ENCODE measurements at places on chromosomes 11 and 22. TPM values are rescaled to one million over a fixed set of nuclear protein-coding genes. Genes with fewer than 3 reads are reported as not detected.

DNA sequence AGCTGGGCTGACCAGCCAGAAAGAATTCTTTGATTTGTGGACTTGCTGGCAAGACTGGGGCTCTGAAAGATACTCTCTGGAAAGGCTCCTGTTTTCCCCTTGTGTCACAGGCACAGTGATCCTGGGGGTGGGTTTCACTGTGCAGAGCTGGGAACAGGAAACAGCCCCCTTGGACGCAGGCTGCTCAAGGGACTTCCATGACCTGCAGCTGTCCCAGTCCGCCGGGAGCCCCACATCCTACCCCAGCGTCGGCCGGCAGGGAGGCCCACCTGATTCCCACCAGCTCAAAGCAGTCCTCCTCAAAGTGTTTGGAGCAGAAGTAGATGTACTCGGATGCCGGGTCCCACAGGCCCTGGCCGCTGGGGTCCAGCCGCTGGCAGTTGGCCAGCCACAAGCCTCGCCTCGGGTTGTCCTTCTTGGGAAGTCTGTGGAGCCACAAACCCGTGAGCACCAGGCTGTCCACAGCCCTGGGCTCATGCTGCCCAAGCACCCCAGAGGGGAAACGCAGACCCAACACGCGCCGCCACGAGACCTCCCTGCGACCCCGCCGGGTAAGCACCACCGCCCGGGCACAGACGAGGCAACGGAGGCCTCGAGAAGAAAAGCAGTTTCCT, 824 bp downstream of the THAP7 start:
- DNase-seq: peak; percentile 29

DNA sequence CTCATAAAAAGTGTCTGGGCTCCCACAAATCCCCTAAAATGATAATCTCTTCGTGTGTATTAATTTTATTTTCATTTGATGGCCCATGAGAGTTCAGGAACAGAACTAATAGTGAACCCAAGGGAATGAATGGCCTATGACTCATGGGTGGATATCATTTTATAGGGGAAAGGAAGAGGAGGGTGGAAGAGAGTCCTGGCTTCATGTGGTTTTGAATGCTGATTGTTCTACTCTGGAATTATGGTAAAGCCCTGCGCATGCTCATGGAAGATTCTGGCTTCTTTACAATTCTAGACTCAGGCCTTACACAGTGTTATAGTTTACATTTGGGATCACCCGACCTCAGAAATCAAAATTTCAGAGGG, 35.2 kb downstream of the MAML2 start:
- DNase-seq: no peak

DNA sequence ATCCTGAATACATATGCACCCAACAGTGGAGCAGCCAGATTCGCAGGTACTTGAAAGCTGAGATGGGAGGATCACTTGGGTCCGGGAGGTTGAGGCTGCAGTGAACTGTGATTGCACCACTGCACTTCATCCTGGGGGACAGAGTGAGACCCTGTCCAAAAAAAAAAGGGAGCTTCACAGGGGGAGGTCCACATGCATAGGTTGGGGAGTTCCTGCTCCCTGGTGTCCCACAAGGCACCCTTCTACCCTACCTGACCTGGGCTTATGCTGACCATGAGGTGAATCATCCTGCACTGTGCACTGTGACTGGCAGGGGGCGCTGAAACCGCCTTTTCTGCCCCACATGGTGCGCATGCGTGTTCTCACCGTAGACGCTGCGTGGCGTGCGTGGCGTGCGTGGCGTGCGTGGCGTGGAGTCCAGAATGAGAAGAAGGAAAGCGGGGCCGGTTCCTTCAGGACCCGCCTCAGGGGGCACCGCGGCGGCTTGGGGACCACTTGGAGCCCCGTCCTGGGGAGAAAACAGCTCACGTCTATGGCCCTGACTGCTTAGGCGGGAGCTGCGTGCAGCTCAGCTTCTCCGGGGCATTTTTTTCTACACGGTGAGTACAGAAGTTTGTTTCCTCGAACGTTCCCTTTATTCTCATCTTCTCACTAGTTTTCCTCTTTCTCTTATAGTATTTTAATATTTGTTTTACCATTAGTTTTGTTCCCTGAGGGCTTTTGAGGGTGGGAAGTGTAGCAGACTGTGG, 116.6 kb upstream of the GRK3 start:
- peak; percentile 94 for DNase-seq

GRCh38 chr11:30197869-30198268, 32.9 kb upstream of the FSHB start:
- DNase-seq: no peak

GRCh38 chr11:38718659-38719058, 2120.6 kb upstream of the RAG2 start:
- no peak for DNase-seq

- DNase-seq: no peak
Observed at GRCh38 chr22:40602231-40602630, 34.3 kb downstream of the MRTFA start.

Gene LUZP2
- not detected for total RNA-seq

Gene YPEL1
- total RNA-seq: 1.6 TPM

Gene IGF2
- total RNA-seq: 26.5 TPM

All from activated CD4-positive, alpha-beta memory T cell treated with anti-CD3 and anti-CD28 coated beads for 36 hours (primary cell).